Stimulated activated naive CD4-positive, alpha-beta T cell (primary cell): ENCODE measurements at places on chromosomes 3 and 15.

DNA sequence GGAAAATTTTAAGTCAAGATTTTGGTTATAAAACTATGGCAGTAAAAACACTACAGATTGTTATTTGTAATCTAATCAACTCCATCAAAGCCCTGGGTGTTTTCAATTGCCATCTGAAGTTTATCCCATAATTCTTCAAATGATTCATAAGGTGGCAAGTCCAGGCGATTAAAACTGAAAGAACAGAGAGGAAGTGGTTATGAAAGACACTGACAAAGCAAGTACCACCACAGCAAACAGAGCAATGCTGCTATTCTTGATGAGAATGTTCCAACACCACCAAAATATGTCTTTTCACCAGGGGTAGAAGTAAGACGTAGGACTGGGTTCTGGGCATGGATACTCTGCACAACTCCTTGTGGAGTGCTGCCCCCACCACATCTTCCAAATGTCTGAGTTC is 86.9 kb upstream of the PRTG start:
- no peak for DNase-seq

DNA sequence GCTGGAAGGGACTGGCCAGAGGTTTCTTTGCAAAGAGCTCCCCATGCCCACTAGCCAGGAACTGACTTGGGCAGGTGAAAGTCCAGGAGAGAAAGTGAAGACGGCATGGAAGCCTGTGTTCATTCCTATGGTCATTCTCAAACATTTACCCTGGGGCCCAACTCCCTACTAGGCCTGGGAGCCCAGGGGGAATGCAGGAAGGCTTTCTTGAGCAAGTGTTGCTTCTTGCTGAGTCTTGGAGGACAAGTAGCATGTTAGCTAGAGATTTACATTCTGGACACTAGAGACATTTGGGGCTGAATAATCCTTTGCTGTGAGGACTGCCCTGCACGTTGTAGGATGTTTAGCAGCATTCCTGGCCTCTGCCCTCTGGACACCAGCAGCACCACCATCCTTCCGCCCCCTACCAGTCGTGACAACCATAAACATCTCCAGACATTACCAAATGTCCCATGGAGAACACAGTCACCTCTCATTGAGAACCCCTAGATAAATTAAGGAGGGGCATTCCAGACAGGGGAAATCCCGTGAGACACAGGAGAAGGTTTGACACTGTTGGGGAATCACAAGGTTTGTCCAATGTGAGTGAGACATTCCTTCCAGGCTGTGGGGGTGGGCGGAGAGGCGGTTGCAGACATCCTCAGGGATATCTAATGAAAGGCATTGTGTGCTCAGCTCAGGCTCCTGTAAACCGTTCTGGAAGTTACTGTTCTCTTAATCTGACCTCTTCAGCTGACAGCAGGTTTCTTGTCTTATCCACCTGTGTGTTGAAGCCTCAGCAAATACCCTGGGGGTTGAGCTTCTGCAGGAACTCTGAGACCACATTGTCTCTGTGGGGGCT is 236.2 kb downstream of the TLE3 start:
- DNase-seq, result no peak

GRCh38 chr3:78875851-78876250 is 891.9 kb downstream of the ROBO1 start:
- no peak for DNase-seq

DNA sequence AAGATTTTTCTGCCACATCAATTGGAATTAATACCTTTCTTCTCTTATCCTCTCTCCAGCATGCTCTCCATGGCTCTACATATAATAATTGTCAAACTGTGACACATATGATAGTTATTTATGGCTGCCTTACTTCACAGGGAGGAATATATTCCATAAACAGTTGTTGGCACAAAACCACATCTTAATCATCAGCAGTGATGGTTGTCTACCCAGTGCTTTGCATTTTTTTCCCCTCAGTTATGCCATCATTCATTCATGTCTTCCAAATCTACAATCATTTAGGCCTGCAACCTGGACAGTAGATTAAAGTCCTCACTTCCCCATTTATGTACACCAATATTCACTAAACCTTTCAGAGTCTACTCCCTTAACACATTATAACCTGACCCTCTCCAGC is 107.7 kb downstream of the THRB start:
- DNase-seq, result no peak

GRCh38 chr3:67292356-67293121 is 294.4 kb downstream of the KBTBD8 start:
- no peak for DNase-seq

DNA sequence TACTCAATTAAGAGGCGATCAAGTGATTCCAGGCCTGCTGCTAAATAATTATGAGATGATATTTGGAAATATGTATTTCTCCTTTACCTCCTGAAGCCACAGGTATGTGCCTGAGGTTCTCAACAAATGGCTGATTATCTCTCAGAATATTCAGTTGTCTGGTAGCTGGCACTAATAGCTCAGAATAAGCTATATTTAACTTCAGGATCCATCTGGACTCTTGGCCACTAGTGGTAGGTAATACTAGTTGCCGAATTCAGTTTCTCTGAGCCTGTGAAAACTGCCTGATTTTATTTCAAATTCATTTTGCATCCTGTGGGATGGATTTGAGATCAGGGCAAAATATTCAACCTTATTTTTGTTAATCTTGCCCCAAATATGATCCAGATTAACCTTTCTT is 499.0 kb downstream of the DIPK2A start:
- no peak for DNase-seq

DNA sequence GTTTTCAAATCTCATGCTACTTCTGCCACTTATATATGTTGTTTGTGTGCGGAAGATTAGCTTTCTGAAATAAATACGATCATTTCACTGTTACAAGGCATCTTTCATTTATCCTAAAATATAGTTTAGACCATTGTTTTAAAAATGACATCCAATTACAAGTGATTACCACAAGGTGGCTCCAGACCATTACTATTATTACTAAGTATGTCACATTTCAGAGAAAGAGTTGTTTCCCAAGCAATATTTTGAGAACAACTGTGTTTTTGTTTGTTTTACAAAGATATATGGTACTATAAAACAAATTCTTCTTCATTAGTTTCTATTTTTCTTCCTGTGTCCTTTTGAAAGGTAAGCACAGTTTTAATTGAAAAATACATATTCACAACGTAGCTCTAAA is 136.0 kb upstream of the RAP2B start:
- no peak for DNase-seq
